ENCODE measurements at places on chromosomes 6 and 20.

- no peak for DNase-seq
These were observed 82.1 kb downstream of the BFSP1 start for GRCh38 chr20:17449031-17449430.

- no peak for DNase-seq
These were observed 19.3 kb downstream of the BCAS1 start for GRCh38 chr20:54051068-54051467.

GRCh38 chr6:128241216-128241615, 279.2 kb downstream of the PTPRK start:
- no peak for DNase-seq

- no peak for DNase-seq
These were observed 27.8 kb downstream of the PPP1R16B start for GRCh38 chr20:38833154-38833856.

GRCh38 chr6:159919011-159919511, 28.3 kb downstream of the MAS1 start:
- DNase-seq, result no peak

DNA sequence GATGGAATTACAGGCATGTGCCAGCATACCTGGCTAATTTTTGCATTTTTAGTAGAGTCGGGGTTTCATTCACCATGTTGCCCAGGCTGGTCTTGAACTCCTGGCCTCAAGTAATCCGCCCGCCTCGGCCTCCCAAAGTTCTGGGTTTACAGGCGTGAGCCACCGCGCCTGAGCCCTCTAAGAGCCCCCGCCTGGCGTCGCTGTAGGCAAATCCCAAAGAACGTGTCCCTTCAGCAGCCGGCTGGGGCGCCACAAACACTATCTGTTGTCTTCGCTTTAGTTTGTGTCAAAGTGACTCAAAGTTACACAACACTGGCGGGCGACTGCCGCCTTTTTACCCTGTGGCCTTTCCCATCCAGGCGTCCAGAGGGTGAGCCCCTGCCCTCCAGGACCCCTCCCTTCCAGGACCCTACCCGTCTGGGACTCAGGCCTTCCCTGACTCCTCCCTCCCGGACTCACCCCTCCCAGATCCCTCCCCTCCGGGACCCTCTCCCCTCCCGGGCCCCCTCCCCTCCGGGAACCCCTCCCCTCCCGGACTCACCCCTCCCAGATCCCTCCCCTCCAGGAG, 940 bp upstream of the ADRM1 start:
- peak; percentile 85 for DNase-seq

Data from activated CD8-positive, alpha-beta memory T cell treated with anti-CD3 and anti-CD28 coated beads, Interleukin-2, amount 50 U/mL, for 4 hours (primary cell).